ENCODE measurements at places on chromosomes 2 and 18.

GRCh38 chr2:85758361-85759256, 4.8 kb downstream of the ATOH8 start:
- DNase-seq: no peak

DNA sequence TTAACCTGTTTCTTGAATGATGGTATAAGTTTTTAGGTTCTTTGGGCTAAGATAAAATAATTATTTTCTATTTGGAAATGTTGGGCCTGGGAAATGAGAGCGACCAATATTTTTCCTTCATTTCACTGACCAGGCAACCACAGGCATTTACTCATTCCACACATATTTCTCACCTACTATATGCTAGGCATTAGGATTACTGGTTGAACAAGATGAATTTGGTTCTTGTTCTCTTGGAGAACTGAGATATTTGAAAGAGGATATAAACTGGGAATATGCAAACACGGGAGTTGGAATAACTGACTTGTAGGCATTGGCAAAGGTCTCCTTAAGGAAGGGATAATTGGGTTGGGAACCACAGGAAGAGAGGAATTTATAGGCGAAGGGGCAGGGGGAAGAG, 3.9 kb upstream of the MYL1 start:
- no peak for DNase-seq

DNA sequence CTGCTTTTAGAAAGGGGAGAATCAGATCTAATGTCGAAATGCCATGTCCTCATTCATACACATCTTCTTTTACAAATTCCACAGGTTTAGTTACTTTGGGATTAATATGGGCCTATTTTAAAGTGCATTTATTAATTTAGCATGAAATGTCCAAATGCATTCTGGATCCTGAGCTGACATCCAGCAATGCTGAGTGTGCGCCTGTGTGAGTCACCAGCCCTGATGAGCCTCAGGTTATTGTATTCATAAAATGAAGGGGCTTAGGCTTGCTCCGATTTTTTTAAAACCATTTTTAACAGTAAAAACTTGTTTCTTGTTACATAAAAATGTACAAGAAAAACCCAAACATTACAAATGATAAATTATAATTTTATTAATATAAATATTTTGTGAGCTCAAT, 94.1 kb downstream of the SH3YL1 start:
- DNase-seq: no peak

DNA sequence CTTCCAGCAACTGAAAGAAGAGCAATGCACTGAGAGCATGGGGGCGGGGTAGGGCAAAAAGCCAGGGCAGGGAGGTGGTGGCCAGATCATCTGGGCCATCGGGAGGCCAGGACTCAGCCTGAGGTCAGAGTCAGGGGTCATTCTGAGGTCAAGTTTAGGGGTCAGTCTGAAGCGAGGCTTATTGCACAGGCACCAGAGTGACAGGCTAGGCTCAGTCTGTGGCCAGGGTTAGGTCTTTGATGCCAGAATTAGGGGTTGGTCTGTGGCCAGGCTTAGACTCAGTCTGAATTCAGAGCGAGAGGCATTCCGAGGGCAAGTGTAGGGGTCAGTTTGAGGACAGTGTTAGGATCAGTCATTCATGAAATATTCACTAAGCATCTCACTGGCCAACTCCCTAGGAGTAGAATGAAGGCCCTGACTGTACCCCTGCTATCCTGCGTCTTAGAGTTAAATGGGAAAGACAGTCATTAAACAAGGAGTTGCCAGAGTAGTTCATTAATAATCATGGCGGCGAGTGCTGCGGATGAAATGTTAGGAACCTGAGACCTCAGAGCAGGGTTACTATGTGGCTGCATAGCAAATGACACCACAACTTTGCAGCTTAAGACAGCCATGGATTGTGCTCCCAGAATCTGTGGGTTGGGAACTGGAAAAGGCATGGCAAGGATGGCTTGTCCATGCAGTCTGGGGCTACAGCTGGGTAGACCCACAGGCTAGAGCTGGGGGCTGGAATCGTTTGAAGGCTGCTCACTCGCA, 198.7 kb downstream of the CYP26B1 start:
- no peak for DNase-seq

DNA sequence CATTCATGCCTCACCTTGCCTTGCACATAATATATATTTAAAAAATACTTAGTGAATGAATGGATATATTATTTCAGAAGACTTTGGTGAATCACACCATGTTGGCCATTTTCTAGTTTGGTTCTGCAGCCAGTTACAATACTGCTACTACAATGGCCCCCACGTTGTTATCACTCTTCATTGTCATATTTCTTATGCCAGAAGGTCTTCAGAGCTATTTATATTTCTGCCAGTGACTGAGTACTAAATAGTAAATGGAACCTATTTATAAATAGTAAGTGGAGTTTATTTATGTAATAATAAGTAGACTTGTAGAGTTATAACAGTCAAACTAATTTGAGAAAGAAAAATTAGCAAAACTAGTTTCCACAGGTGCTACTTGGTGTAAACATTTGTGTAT, 516.6 kb upstream of the SYT4 start:
- no peak for DNase-seq

DNA sequence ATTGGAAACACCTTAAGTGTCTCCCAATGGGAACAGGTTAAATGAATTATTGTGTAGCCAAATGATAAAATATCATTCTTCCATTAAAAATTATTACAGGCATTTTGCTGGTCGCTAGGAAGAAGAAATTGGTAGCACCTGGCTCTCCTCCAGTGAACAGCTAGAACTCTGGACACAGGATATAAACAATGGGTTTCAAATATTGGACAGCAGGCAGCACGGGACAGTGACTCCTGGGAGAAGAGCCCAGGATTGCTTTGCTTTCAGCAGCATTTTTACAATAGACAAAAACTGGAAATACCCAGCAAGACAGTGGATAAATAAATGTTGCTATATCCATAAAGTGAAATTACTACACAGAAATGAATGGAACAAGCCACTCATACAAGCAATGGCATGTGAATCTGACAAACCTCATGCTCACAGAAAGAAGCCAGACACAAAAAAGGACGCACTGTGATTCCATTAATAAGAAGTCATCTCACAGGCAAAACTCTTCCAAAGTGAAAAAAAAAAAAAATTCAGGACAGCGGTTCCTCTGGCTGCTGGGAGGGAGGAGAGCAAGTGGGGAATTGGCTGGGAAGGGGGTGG, 50.5 kb downstream of the LAMA1 start:
- no peak for DNase-seq

- no peak for DNase-seq
Observed at GRCh38 chr2:24730481-24730880, 62.7 kb downstream of the PTRHD1 start.

DNA sequence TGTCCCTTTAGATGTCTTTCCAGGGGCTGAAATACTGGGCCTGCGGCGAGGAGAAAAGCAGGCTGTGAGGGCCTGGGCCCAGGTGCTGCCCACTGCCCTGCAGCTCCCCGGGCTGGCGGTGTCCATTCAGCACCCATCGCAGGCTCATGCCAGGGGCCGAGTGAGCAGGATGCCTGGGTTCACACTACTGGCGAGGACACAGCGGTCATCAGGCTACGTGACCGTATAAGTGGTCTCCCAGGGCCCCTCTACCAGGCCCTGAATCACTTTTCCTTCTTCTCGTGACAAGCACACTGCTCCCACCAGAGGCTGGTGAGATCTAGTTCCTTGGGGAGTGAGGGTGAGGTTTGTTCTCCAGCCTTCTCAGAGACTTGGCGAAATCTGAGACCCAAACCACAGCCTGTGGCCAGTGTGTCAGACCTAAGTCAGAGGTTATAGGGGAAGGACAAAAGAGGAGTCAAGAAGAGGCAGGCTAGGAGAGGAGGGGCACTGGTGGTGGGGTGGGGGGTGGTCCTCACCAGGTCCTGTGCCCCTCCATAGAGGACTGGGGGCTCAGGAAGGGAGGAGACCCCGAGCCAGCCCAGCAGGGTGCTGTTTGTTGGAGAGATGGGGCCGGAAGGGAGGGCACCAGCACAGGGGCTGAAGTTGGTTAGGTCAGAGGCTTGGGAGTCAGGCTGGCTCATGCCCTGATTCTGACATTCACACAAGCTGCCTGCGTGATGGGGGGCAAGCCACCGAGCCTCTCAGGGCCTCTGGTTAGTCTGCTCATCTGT, 6.6 kb upstream of the SEMA4C start:
- DNase-seq: no peak

DNA sequence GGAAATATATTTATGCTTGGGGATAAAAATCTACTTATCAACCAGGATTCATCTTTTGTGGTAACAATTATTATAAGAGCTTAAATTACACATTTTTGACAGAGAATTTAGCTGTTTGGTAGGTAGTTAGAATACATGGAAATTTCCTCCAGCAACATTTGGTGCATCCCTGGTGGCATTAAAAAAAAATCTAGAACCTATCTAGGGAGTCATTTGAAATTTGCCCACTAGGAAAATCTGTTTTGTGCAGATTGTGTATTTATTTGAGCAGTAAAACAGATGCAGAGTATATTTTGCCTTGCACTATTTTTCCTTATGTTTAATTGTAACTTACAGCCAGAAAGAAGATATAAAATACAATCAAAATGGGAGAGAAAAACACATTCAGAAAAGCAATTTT, 208.4 kb upstream of the LRP1B start:
- no peak for DNase-seq

- DNase-seq: no peak
Observed at GRCh38 chr2:6946722-6947121, 29.5 kb downstream of the RNF144A start.

GRCh38 chr2:33442528-33443079, 33.8 kb upstream of the RASGRP3 start:
- DNase-seq: no peak

- no peak for DNase-seq
Observed at GRCh38 chr2:149828520-149829210, 241.1 kb upstream of the MMADHC start.

- DNase-seq: no peak
Observed at GRCh38 chr18:66872277-66872676, 268.4 kb upstream of the CDH19 start.

GRCh38 chr2:41886757-41887156, 161.1 kb upstream of the PKDCC start:
- DNase-seq: no peak

GRCh38 chr18:5196253-5197031, 615 bp downstream of the AKAIN1 start:
- DNase-seq: no peak

- DNase-seq: no peak
Observed at GRCh38 chr2:131542438-131543384, 15.0 kb downstream of the CCDC74A start.

GRCh38 chr18:74914648-74915047, 294.3 kb downstream of the PTGR3 start:
- DNase-seq: no peak

- no peak for DNase-seq
Observed at GRCh38 chr2:74317701-74318100, 25.5 kb downstream of the SLC4A5 start.

DNA sequence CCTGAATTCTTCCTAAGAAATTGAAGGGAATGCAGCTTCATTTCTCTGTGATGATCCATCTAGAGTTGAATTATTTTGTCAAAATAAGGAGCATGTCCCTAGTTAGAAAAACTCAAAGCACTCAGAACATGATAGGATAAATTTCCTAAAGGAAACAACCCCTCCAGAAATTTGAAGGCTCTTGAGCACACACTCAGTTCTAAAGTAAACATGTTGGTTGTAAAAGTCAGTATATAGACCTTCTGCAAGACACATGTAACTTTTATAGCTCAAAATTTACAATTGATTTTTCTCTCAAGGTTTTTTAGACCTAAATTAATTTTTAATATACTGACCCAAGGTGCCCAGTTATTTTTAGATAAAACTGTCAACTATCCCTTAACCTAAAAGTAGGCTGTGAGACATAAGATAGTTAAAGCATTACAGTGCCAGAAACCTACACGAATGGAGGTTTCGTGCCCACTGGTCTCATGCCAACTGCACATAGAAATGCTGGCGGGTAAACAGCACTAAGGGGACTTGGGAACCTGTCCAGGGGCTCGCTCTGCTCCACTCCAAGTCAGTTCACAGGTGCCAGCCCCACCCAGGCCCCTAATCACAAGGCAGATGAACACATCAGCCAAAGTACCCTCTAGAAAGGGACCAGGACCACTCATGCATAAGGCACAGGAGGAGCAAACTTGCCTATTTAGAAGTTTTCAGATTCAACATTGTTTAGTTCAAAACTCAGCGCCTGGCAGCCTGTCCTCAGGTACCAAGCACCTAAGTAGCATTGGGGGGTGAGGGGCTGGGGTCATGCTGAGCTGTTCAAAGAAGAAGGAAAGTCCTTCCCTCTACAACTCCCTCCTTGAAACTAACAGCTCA, 106.5 kb downstream of the SMC6 start:
- no peak for DNase-seq

DNA sequence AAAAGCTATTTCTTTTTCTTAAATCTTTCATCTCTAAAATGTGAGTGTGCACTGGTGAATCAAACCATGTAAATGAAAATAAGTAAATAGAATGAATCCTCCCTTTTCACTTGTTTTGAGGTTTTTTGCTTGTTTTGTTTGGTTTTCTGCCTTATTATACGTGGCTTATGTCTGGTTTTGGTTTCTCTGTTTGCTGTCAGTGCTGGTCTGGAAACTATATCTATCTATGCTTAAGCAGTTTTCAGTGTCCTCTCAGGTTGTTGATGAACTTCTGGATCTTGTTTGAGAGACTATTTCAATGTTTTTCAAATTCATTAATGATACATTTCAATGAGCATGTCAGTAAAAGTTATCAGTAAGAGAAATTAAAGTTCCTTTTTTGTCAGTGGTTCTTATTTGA, 48.1 kb upstream of the TNFRSF11A start:
- no peak for DNase-seq

Measured in NCI-H187 (cell line).